ENCODE measurements at places on chromosomes 3 and 15.

DNA sequence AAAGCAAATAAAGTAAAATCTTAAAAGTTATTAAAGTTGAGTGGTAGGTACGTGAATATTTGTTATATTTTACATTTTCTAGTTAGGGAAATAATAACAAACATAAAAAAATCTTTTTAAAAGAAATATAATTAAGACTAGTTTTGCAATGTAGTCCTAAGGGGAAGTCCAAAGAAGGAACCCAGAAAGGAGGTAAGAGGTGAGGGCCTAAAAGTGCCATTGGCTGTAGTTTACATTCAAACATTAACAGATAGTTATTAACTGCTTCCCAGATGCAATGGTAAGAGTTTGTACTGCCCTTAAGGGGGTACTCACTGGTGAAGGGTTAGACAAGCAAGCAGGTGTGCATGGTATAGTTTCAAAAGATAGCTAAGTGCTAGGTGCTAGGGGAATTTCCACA, 79.2 kb downstream of the B3GALNT1 start:
- no peak for DNase-seq

GRCh38 chr3:43096761-43097160, 9.1 kb downstream of the POMGNT2 start:
- no peak for DNase-seq

GRCh38 chr15:65818927-65819562, 27.0 kb upstream of the DENND4A start:
- DNase-seq: no peak

DNA sequence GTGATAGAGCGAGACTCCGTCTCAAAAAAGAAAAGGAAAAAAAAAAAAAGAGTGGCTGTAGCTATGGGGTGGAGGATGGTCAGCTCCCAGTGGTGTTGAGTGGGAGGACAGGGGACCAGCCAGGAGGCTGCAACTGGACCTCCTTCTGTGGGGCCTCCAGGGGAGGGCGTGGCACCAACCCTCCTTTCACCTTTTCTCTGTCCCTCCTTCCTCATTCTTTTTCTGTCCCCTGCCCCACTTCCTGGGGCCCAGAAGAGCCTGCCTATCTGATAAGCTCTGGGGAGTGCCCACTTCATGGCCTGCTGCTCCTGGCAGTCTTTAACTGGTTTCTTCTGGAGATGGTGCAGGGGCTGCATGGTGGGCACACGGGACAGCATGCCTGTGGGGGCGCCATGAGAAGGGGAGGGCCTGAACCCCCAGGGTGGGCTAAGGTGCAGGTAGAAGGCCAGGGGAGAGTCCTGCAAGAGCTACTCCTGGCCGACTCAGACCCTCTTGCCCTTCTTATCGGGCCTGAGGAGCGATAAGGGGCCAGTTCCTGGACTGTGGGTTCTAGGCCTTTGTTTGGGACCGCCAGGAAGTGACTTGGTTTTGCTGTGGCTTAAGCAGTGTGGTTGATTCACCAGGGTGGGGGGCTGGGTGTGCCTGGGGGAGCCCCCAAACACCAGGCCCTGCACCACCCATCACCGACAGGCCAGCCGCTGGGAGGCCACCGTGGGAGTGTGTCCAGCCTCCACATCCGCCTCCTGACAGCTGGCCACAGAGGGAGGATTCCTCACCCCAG, 49.4 kb upstream of the FLNB start:
- no peak for DNase-seq

- DNase-seq: no peak
Observed at GRCh38 chr3:66507423-66508260, 6.8 kb upstream of the LRIG1 start.

DNA sequence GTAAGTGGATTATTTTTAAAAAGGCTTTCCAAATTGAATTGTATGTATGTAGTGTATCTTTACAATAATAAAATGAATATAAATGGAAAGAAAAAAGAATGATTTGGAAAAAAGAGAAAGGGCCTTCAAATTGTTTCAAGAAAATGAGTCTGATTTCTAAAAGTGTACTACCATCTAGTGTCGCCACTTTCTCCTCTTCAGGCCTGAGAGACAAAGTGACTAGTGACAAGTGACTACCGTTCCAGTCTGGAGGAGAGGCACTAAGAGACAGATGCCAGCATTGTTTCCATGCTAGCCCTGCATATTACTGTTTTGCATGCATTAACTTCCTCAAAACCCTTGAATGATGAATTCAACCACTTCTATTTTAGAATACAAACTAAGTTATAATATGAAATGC, 39.3 kb downstream of the P3H2 start:
- DNase-seq: no peak

DNA sequence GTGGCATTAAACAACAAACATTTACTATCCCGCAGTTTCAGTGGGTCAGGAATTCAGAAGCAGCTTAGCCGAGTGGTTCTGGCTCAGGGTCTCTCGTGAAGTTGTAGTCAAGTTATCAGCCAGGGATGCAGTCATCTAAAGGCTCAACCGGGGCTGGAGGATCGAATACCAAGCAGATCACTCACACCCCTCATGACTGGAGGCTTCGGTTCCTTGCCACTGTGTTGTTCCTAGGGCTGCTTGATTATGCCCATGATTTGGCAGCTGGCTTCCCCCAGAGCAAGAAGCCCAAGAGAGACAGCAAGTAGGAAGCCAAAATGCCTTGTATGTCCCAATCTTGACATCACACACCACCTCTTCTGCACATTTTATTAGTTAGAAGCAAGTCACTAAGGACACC, 33.9 kb upstream of the CDCP1 start:
- no peak for DNase-seq

DNA sequence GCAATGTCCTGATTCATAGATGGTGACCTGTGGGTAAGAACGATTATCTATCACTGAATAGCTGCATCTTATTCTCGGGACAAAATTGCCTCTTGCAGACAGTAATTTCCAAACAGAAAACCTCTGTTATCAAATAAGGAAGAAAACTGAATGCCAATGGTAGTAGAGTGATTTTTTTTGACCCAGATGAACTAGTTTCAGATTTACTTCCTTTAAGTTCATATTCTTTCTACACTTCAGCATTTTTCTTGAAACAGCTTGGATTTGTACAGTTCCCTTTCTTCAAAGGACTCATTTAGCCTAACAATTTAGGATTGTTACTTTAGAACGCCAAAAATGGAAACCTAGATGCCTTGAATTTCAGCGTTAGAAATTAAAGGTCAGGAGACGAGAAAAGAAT, 14.6 kb downstream of the ETV5 start:
- DNase-seq: no peak

GRCh38 chr15:67678993-67679392, 136.5 kb downstream of the MAP2K5 start:
- DNase-seq: no peak

GRCh38 chr3:24138876-24139256, 193.8 kb downstream of the NR1D2 start:
- DNase-seq: no peak

DNA sequence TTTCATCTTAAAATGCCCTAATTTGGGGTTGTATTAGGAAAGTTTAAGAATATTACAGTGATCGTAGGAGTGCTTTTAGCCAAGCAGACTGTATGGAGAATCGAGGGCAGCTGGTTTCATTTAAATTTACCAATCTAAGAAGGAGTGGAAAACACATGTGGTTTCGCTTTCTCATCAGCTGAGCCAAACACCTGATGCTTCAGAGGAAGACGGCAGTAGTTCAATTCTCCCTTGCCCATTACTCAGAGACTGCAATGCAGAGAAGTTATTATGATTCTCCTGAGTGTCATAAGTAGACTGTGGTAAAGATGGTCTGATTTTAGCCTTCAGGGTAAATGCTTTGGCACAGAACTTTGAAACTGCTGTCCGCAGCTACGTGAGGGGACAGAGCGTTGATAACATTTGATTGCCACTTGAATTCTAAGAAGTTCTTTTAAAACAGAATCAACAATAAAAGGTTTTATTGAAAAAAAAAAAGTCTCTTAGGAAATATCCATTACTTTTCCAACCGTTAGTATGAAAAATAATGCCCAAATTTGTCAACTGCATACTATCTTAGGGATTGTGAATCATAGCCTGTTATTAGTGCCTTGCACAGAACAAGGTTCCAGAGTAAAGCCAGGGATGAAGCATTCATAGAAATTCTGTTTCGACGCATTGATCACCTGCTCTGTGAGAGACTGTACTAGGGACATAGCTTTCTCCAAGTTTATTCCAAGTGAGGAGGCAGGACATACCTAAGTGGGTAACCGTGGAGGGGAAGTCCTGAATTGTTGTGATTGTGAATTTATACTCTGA, 25.6 kb downstream of the LYSMD4 start:
- DNase-seq: no peak

DNA sequence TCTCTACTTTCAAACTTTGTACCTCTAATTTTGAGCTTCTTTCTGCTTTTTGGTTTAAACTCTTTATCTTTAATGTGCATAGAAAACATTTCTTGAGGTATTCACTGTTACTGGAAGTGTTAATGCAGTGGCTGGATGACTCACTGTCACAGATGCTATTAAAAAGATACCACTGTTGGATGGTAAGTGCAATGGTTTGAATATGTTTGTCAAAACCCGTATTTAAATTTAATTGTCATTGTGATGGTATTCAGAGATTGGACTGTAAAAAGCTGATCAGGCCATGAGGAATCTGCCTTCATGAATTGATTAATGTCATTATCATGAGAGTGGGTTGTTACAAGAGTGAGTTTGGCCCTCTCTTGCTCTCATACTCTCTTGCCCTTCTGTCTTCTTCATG, 70.6 kb downstream of the AP4E1 start:
- no peak for DNase-seq

GRCh38 chr15:85033148-85033547, 51.5 kb downstream of the PDE8A start:
- no peak for DNase-seq

DNA sequence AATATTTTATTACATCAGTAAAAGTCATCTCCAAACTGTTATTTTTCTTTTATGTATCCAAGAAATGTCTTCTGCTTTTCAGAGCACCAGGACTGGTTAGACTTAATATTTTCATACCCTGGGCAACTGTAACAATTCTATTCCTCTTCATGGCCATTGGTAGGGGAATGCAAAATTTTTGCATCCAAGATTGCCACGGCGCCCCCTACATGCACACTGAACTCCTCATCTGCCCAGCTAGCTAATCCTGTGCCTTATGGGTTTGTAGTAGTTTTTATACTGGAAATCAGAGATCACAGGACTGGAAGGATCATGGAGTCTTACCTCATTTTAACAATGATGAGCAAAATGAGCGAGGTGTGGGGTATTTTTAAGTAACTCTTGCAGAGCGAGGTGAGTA, 74.2 kb downstream of the CRTC3 start:
- no peak for DNase-seq

GRCh38 chr3:149462581-149463011, 11.9 kb upstream of the TM4SF4 start:
- DNase-seq: no peak

GRCh38 chr3:170914690-170915089, 6.3 kb upstream of the EIF5A2 start:
- DNase-seq: no peak

DNA sequence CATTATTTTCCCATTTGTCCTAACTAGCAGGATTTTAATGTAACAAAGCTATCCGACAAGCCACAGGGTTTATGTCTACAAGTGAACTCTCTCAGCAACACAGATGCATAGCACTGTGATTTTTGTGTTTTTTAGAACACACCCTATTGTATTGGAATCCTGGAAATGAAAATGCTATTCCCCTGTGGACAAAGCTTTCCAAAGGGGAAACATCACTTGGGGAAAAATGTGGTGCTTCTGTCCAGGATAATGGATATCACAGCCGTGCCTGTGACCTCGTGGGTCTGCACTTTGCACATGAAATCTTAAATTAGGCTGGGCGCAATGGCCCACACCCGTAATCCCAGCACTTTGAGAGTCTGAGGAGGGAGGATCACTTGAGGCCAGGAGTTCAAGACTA, 60.6 kb downstream of the EFCAB12 start:
- DNase-seq: no peak

DNA sequence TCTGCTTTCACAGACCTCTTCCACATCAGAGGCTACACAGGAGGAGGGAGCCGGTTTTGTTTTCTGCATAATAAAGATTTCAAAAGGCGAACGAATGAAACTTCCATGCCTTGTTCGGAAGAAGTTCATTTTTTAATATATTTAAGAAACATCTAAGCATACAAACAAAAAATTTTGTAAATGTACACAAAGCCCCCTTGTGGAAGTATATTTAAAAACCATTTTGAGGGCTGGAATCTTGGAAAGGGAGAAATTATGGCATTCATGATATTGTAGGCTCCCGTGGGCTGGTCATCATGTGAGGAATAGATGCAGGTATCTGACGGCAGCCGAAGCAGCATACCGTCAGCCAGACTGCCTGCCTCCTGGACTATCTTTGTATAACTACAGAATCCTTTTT, 90.4 kb downstream of the MECOM start:
- DNase-seq: no peak

DNA sequence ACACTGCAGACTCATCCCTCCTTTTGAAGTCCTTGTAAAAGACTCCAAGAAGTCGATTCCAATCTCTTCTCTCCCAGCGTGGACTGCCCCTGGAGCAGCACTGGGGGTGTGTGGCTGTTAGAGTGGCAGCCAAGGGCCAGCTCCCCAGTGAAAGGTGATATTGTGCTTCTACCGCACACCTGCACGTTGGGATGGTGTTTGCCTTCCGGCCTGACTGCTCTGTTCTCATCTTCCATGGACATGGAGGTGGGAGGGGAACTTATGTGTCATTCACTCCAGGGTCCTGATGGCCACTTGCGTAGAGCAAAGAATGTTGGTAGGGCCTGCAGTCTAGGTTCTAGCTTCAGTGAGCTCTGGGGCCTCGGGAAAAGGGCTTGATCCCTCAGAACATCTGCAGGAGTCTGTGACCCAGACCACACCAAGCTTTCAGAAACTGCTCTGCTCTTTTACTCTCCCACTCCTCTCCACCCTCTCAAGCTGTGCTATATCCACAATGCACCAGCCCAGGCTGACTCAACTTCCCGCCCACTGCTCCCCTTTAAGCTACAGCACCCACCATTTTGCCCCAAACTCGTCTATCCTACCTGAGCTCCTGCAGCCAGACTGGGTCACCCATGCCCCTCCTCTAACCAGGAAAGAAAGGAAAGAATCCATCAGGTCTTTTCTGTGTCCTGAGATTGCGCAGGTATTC, 31.3 kb downstream of the LIPC start:
- DNase-seq: no peak

DNA sequence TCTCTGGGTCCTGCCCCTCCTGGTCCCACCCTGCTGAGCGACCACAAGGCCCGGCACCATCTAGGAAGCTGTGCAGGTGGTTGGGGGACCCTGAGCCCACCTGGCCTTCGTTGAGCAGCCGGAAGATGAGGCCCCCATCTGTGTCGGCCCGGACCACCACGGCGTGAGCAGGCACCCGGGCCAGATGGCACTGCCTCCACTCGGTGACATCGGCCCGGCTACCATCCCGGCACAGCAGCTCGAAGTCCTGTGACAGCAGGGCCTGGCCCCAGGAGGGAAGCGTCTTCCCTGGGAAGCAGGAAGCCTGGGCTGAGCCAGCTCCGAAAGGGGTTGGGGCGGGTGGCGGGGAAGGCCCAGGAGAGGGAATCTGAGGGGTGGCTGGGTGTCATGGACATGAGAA, 12.6 kb downstream of the MELTF start:
- DNase-seq: no peak

DNA sequence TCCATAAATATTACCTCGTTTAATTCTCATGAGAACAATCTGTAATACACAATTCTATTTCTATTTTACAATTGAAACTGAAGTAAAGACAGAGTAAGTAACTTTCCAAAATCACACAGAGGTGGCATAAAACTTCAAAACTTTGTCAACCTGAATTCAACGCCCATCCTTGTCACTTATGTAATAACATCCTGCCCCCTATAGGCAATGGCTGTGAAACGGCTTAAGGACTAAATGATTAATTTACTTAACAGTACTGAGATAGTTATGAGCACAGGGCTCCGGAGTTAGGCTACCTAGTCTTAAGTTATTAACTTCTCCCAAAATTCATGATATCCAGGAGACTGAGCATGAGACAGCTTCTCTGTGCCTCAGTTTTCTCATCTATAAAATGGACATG, 293.1 kb upstream of the CHRM5 start:
- DNase-seq: no peak
